ENCODE measurements at places on chromosomes 16 and 17.

DNA sequence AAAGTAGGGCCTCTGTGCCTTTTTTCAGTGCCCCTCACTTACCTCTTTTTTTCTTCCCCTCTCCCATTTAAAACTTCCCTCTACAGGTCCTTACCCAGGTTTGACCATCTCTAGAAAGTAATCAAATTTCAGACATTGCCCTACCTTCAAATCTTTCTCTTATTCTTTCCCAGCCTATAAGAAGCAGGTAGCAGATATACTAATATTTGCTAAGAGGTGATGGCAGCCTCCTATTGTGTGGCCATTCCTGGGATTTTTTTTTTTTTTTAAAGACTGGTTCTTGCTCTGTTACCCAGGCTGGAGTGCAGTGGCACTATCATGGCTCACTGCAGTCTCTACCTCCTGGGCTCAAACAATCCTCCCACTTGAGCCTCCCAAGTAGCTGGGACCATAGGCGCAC is 111.1 kb upstream of the HAS3 start:
- no peak for DNase-seq

DNA sequence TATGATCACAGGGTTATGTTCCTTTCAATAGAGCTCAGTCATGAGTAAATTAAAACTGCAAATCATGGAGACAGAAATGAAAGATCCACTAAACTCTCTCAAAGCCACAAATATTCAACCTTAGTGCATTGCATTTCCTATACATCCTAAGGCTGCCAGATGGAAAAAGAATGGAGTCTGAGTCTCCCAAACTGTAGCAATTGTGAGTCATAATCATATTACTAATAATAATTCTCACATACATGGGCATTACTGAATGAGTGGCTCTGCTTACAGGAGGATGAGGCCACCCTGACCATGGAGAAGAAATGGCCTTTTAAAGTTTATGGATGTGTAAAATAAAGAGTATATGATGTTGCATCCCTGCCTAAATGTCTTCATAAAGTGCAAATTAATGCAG is 3.2 kb downstream of the CA10 start:
- no peak for DNase-seq

- no peak for DNase-seq
These were observed 44.8 kb downstream of the PRMT7 start for GRCh38 chr16:68355447-68356248.

- peak; percentile 75 for DNase-seq
These were observed at the start of gene ADORA2B for GRCh38 chr17:15944759-15945526. TSS of gene ADORA2B (plus strand) at chr17:15945130. CDS start at chr17:15945249, 119 bp downstream.

DNA sequence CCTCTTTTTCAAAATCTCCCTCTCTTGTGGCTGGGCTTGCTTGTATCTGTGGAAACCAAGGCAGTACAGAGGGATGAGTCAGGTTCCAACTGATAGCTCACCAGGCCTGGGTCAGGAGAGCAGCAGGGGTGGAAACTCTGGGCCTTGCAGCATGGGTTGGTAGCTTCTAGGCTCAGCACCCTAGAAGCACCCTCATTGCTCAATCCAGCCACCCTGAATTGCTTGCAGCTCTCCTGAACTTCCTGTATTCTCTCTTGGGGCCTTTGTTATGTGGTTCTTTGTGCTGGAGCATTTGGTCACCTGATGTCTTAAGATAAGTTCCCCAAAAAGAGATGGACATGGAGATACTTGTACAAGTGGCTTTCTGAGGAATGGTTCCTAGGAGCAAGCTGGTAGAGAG is 169.4 kb downstream of the IRX5 start:
- no peak for DNase-seq

DNA sequence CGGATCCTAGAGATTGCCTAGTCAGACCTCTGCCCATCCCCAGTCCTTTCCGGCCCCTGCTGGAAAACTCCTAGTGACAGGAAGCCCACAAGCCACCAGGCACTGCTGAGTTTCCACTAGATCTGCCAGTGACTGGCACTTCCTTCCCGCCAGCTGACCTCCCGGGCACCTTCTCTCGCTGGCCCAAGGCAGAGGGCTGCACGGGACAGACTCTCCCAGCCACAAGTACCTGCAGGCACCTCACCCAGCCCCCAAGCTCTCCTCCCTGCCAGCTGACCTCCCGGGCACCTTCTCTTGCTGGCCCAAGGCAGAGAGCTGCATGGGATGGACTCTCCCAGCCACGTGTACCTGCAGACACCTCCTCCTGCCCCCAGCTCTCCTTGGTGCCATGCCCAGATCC is 66.3 kb upstream of the DOC2B start:
- no peak for DNase-seq

DNA sequence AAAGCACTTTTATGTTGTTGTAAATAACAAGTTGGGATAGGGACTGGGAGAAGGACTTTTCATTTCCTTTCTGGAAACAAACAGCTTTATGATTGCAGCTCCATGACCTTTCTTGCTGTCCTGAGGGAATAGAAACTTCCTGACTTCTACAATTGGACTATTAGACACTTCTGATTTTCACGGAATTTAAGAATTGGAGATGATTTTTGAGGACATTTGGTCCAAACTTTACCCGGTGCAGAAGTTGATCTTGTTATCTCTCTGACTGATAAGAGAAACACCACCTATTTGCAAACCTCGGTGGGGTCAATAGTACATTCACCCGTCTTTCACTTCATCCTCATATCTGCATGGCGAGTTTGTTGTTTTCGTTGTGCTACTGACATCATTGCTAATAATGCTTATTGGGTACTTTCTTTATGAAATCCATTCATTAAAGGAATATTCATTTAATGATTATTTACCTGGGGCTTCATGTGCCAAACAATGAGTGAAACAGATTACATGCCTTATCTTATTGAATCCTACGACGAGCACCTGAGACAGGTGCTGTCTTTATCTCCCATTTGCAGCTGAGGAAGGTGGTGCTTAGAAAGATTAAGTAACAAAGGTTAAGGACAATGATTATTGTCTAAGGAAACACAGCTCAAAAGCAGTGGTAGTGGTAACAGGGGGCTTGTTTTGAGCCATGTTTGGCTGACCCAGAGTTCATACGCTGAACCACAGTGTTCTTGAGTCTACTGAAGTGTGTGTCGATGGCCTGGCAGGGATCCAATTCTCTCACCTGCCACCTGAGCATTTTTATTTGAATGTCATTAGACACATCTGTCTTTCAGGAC is 176.9 kb upstream of the FAM20A start:
- peak; percentile 22 for DNase-seq
